Neuronal stem cell (in vitro differentiated cells): ENCODE measurements at places on chromosomes 2 and 18.

DNA sequence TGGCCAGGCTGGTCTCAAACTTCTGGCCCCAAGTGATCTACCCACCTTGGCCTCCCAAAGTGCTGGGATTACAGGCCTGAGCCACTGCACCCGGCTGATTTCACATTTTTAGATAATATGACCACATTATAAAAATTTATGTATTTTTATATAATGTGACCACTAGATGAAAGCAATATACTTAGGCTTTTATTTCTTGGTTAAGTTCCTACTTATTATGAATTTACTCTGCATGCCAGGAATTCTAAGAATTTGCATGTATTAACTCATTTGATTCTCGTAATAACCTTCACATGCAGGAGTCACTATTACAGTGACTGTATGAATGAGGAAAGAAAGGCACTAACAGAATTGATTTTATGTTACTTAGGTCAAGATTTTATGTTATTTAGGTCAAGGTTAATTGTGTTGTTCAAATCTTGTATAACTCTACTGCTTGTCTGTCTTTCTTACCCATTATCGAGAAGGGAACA is 25.6 kb upstream of the CASP8 start:
- no peak overlapping the region for H3K27ac ChIP-seq
- no peaks in the 10 kb centered on the region for H3K27me3 ChIP-seq
- no peaks in the 10 kb centered on the region for H3K4me1 ChIP-seq
- no peak overlapping the region for H3K4me3 ChIP-seq

GRCh38 chr2:240567872-240568677 is at the start of gene RNPEPL1:
Gene RNPEPL1 (plus strand): TSS chr2:240568484. CDS start chr2:240568587, 103 bp downstream.
- peaks cover 25% of the 10 kb centered on the region for H3K4me1 ChIP-seq
- H3K27ac ChIP-seq, result no peak within 1 kb of the TSS
- DNase-seq, result no peak

DNA sequence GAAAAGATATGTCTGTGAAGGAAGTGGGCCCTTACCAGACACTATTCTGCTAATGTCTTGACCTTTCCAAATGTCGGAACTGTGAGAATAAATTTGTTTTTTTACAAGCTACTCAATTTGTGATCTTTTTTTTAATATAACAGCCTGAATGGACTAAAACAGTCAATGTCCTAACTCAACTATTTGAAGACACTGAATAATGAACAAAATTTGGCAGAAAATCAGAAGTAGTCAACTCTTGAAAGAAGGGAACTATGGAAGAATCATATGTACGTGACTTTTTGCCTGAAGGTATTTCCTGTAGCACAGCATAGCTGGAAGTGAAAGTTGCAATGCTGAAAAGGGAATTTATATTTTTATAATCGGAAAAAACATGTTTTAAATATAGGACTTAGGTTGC is 351.8 kb upstream of the TFPI start:
- H3K27ac ChIP-seq, result no peak overlapping the region
- no peak for DNase-seq

DNA sequence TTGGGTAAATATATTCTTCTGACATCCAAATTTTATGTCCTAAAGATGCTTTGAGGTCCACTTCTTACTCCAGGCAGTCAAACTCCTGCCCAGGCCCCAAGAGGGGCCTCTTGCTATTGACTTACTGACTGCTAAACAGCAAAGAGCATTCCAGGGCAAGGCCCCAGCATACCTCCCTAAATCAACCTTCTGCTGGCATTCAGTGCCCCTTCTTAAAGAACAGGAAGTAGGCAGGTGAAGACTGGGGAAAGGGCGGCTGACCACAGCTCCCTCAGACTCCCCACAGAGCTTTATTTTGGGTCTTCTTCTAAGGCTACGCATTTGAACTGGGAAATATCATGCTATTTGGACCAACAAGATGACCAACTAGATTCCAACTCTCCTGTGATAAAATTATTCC is 68.9 kb downstream of the USP40 start:
- H3K27me3 ChIP-seq, result no peaks in the 10 kb centered on the region
- no peak overlapping the region for H3K27ac ChIP-seq
- no peak for DNase-seq
- H3K36me3 ChIP-seq, result peaks cover 3% of the 10 kb centered on the region
- H3K4me1 ChIP-seq, result no peaks in the 10 kb centered on the region
- no peak overlapping the region for H3K4me3 ChIP-seq

- no peak for DNase-seq
- no peaks in the 10 kb centered on the region for H3K36me3 ChIP-seq
- no peaks in the 10 kb centered on the region for H3K4me1 ChIP-seq
- H3K27ac ChIP-seq, result no peak overlapping the region
- H3K4me3 ChIP-seq, result no peak overlapping the region
- no peaks in the 10 kb centered on the region for H3K27me3 ChIP-seq
These were observed 201.5 kb upstream of the KCNJ3 start for GRCh38 chr2:154497019-154497418.
